ENCODE measurements at places on chromosomes 12 and 14.

- DNase-seq: no peak
These were observed 17.2 kb upstream of the BDKRB2 start for GRCh38 chr14:96187216-96188031.

GRCh38 chr12:4275870-4276301 lies 2.3 kb downstream of the CCND2 start:
- no peak for DNase-seq

DNA sequence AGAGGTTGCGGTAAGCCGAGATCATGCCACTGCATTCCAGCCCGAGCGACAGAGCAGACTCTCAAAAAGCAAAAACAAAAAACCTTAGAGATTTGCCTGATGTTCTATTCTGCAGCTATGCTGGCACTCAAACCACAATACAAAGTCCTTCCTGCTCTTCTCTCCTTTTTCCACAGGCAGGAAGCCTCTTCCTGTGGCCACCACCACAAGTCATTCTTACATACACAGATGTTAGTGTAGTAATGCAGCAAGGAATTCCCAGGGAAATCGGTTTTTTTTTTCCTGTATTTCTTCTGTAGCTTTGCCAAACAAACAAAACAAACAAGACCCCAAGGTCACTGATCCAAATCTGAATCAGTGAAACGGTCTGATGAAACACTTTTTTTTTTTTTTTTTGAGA lies 104.3 kb downstream of the FIGNL2 start:
- no peak for DNase-seq

- DNase-seq: no peak
These were observed 197.0 kb upstream of the EEA1 start for GRCh38 chr12:93126069-93126474.

DNA sequence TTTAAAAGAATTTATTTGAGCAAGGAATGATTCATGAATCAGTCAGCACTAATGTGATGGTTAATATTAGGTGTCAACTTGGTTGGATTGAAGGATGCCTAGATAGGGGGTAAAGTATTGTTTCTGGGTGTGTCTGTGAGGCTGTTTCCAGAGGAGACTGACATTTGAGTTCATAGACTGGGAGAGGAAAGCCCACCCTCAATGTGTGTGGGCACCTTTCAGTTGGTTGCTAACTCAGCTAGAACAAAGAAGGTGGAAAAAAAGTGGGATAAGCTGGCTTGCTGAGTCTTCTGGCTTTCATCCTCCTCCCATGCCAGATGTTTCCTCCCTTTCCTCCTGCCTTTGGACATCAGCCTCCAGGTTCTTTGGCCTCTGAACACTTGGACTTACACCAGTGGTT lies 47.2 kb downstream of the TESPA1 start:
- no peak for DNase-seq

DNA sequence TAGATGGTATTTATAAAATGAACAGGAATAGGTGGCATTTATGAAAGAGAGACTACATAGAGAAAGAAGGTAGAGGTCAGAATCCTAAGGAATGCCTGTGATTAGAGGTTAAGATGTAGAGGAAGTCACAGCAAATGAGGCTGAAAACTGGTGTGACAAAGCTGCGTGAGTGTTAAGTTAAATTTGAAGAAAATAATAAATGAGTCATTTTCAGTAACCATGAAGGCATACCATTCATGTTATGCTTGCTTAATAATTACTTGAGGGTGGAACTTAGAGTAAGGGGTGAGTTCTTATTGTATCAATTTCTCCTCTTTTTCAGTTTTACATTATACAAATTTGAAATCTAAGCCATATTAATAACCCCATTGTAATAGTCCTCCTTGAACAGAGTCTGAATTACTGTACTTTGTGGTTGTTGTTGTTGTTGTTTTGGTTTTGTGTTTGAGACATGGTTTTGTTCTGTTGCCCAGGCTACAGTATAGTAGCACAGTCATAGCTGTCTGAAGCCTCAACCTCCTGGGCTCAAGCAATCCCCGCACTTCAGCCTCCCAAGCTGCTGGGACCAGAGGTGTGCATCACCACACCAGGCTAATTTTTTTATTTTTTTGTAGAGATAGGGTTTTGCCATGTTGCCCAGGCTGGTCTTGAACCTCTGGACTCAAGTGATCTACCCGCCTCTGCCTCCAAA lies 761.5 kb downstream of the GALC start:
- no peak for DNase-seq

DNA sequence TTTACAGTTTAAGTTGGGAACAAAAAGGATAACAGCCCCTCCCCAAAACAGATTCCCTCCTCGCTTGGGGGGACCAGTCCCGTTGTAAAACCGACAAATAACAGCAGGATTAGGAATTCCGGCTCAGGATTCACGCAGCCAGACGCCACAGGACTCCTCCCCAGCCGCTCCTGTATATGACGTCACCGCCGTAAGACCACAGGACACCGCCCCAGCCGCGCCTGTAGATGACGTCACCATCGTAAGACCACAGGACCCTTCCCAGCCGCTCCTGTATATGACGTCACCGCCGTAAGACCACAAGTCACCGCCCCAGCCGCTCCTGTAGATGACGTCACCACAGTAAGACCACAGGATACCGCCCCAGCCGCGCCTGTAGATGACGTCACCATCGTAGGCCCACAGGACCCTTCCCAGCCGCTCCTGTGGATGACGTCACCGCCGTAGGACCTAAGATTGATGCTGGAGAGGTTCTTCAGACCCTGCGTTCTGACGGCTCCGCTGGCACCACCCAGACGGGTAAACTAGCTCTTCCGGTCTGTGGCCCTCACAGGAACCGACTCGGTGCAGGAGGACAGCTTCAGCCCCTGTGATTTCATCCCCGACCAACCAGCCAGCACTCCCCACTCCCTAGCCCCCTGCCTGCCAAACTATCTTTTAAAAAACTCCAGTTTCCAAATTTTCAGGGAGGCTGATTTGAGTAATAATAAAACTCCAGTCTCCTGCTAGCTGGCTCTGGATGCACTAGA lies 43.9 kb upstream of the FBRSL1 start:
- DNase-seq: no peak

DNA sequence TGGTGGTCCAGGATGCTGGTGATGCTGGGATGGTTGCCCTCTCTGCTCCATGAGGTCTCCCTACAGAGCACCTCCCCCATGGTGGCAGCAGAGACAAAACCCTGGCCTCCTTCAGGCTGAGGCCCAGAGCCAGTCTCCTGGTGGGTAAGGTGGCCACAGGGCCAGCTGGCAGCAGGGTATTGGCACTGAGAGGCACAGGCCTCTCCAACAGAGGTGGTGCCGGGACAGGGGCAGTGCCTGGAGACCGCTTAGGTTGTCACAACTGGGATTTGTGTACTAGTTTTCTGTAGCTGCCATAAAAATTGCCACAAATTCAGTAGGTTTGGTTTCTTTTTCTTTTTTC lies 6.1 kb upstream of the MTA1 start:
- peak; percentile 58 for DNase-seq

DNA sequence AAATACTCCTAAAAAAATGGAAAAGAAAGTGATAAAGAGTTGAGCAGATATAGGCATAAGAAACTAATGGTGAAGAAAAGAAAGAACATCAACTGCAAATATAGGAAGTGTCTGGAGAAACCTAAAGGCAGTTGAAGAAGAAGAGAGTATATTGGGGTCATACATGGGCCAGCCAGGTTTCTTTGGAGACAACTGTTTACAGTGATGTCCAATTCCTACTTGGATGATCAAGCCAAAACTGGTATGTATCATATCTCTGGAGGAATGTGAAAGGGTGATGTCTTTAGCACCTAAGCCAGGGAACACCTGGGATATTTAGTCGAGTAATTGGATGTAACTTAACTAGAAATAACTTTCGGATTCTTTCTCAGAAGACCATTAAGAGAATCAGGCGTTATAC lies 129.3 kb upstream of the FLRT2 start:
- DNase-seq: no peak
